A549 treated with dexamethasone at 1 μM for 4 hours (cell line): ENCODE measurements at places on chromosomes 3 and 15. TPM values are rescaled to one million over a fixed set of nuclear protein-coding genes. Genes with fewer than 3 reads are reported as not detected.

ZPLD1 gene
- not detected in 5 replicates for total RNA-seq

EPHB1 gene
- total RNA-seq = 0.07 to 0.24 TPM (median 0.09 TPM) in 4 of 5 replicates, not detected in the other

TTLL13 gene
- 0.09 to 0.25 TPM (median 0.12 TPM) in 5 replicates for total RNA-seq

TMEM108 gene
- 0.09 TPM in 1 of 5 replicates, not detected in the others for total RNA-seq

NEIL1 gene
- total RNA-seq = 0.82 to 2.6 TPM (median 2.1 TPM) in 5 replicates

PATL2 gene
- total RNA-seq = 0.11 to 0.26 TPM (median 0.18 TPM) in 5 replicates

SLC28A2 gene
- total RNA-seq = not detected in 5 replicates

FANCD2OS gene
- total RNA-seq = not detected in 5 replicates

SUCNR1 gene
- 0.06 to 0.08 TPM (median 0.07 TPM) in 5 replicates for total RNA-seq

ACAD9 gene
- total RNA-seq = 22.9 to 28.0 TPM (median 26.3 TPM) in 5 replicates

FAM43A gene
- total RNA-seq = 11.2 to 20.4 TPM (median 19.2 TPM) in 5 replicates

SEMA6D gene
- not detected in 5 replicates for total RNA-seq

HIGD2B gene
- 0.10 TPM in 1 of 5 replicates, not detected in the others for total RNA-seq

OR5K2 gene
- total RNA-seq = not detected in 5 replicates

FBXO45 gene
- total RNA-seq = 6.3 to 8.8 TPM (median 7.7 TPM) in 5 replicates

LRTM1 gene
- total RNA-seq = not detected in 5 replicates

WDR49 gene
- total RNA-seq = not detected in 5 replicates

CLDN1 gene
- total RNA-seq = 17.9 to 24.5 TPM (median 19.9 TPM) in 5 replicates

MEX3B gene
- total RNA-seq = 2.9 to 4.7 TPM (median 3.9 TPM) in 5 replicates

ENTPD3 gene
- total RNA-seq = 0.03 to 0.05 TPM (median 0.04 TPM) in 3 of 5 replicates, not detected in the others
